Transverse colon (tissue), 4 donors: ENCODE measurements at places on chromosomes 16 and 17. TPM values are rescaled to one million over a fixed set of nuclear protein-coding genes. Genes with fewer than 3 reads are reported as not detected.

Gene PMFBP1
- 4.8 TPM for total RNA-seq

- H3K27ac ChIP-seq: no peak overlapping the region
- DNase-seq: no peak
- H3K27me3 ChIP-seq: no peaks in the 10 kb centered on the region
- peaks cover 18% of the 10 kb centered on the region for H3K4me1 ChIP-seq
- no peaks in the 10 kb centered on the region for H3K36me3 ChIP-seq
- H3K4me3 ChIP-seq: no peak overlapping the region
These were observed 25.0 kb upstream of the SYT17 start for GRCh38 chr16:19142939-19143598.

- no peaks in the 10 kb centered on the region for H3K4me1 ChIP-seq
- no peak overlapping the region for H3K4me3 ChIP-seq
- H3K36me3 ChIP-seq: no peaks in the 10 kb centered on the region
- no peak for DNase-seq
- H3K27me3 ChIP-seq: no peaks in the 10 kb centered on the region
These were observed 10.1 kb downstream of the AFMID start for GRCh38 chr17:78197147-78197832.

DNA sequence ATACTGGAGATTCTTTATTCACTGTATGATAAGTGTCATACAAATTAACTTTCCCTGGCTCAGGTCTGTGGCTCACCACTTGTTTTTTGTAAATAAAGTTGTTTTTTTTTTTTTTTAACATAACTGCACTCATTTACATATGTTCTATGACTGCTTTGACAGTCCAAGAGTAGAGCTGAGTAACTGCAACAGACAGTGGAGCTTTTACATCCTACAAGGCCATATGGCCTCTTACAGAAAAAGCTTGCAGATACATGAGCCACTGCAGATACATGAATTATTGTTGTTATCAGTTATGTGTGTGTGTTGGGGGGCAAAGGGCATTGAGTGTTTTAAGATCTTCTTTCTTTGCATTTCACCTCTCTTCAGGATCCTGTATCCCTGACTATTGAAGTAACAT is 311.7 kb downstream of the BCAS3 start:
- H3K4me3 ChIP-seq: no peak overlapping the region
- H3K4me1 ChIP-seq: no peaks in the 10 kb centered on the region
